ENCODE measurements at places on chromosomes 5 and 9.

GRCh38 chr5:168085261-168086031 is 206.0 kb upstream of the WWC1 start:
- H3K27me3 ChIP-seq = no peaks in the 10 kb centered on the region
- no peak for DNase-seq
- no peak overlapping the region for H3K4me3 ChIP-seq
- H3K36me3 ChIP-seq = no peaks in the 10 kb centered on the region
- H3K27ac ChIP-seq = no peak overlapping the region
- H3K4me1 ChIP-seq = peaks cover 13% of the 10 kb centered on the region

DNA sequence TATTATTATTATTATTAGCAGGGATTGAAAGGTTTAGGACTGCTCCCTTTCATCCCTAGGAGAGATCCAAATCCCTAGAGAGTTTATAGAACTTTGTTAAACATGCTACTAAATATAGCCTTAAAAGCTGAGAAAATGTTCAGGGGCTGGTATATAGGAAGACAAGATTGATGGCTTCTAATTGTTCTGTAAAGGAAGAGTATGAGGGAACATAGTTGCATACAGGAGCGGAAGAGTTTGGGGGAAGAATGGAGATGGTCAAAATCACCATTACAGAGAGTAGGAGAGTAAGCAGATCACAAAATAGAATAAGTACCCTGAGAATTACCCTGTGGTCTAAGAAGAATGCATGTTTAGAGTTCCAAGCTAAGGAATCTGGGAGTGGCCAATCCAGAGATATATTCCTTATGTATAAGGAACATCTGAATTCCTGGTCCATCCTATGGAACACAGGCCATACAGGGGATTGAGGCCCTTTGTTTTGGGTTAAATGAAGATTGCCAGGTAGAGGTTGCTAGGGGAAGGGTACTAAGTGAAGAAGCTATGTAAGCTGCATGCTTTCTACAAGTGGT is 158.0 kb upstream of the APC start:
- H3K36me3 ChIP-seq = no peaks in the 10 kb centered on the region
- no peaks in the 10 kb centered on the region for H3K4me1 ChIP-seq
- no peak overlapping the region for H3K4me3 ChIP-seq
- no peaks in the 10 kb centered on the region for H3K27me3 ChIP-seq
- no peak overlapping the region for H3K27ac ChIP-seq

DNA sequence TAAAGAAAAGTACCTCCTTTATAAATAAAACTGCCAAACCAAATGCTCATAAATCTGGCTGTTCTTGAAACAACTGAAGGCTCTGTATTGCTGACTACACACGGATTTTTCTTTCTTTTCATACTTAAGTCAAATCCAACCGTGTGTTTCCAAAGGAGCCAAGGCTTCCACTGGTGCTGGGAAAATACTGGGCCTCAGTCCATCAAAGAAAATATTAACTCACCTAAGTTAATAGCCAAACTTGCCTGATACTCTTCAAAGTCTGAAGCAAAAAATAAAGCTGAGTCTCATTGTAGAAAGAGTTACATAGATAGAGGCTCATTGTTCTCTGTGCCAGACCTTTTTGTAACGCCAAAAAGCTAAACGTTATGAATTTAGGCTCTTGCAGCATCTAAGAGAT is 350.4 kb upstream of the CDH9 start:
- DNase-seq = no peak
- H3K27me3 ChIP-seq = no peaks in the 10 kb centered on the region
- H3K4me1 ChIP-seq = no peaks in the 10 kb centered on the region
- no peak overlapping the region for H3K27ac ChIP-seq
- H3K36me3 ChIP-seq = no peaks in the 10 kb centered on the region

- no peak overlapping the region for H3K4me3 ChIP-seq
- no peak for DNase-seq
- H3K36me3 ChIP-seq = no peaks in the 10 kb centered on the region
- H3K4me1 ChIP-seq = no peaks in the 10 kb centered on the region
Observed at GRCh38 chr5:135502836-135503520, 32.8 kb downstream of the NEUROG1 start.

GRCh38 chr5:171647043-171647903 is 138.3 kb upstream of the SMIM23 start:
- no peaks in the 10 kb centered on the region for H3K4me1 ChIP-seq
- no peaks in the 10 kb centered on the region for H3K36me3 ChIP-seq
- no peak overlapping the region for H3K27ac ChIP-seq
- peaks cover 69% of the 10 kb centered on the region for H3K27me3 ChIP-seq
- DNase-seq = no peak

DNA sequence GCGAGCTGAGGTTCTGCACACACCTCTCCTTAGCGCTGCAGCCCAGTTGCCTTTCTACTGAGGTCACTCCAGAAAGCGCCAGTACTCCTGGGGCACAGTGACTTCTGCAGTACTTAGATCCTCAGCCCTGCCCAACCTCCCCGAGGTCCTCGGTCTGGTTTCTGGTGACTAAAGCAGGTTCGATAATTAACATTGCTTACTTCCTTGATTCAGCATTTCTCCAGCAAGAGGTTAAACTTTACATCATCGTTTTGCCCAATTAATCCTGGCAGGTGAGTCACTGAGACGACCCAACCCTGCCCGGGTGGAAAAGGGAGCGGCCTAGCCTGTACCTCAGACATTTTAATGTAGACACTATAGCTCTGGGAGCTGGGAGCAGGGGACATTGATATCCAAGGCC is 77.6 kb downstream of the PLAC8L1 start:
- DNase-seq = peak; percentile 57
- no peak overlapping the region for H3K4me3 ChIP-seq
- no peaks in the 10 kb centered on the region for H3K27me3 ChIP-seq
- H3K4me1 ChIP-seq = no peaks in the 10 kb centered on the region

- no peaks in the 10 kb centered on the region for H3K36me3 ChIP-seq
- peak within 1 kb of the TSS; percentile 83 for H3K4me3 ChIP-seq
- DNase-seq = no peak
- no peaks in the 10 kb centered on the region for H3K27me3 ChIP-seq
- peak within 1 kb of the TSS; percentile 85 for H3K27ac ChIP-seq
- peaks cover 60% of the 10 kb centered on the region for H3K4me1 ChIP-seq
Observed at GRCh38 chr9:69173891-69174615, at the start of gene TJP2. Gene TJP2, plus strand, starts transcription at chr9:69174277. Its CDS starts 96 bp downstream, at chr9:69174373.

- H3K36me3 ChIP-seq = peaks cover 15% of the 10 kb centered on the region
- H3K4me3 ChIP-seq = no peak overlapping the region
- no peak for DNase-seq
- no peaks in the 10 kb centered on the region for H3K4me1 ChIP-seq
- H3K27ac ChIP-seq = no peak overlapping the region
- H3K27me3 ChIP-seq = no peaks in the 10 kb centered on the region
Observed at GRCh38 chr9:135809166-135809565, 98.2 kb downstream of the CAMSAP1 start.

DNA sequence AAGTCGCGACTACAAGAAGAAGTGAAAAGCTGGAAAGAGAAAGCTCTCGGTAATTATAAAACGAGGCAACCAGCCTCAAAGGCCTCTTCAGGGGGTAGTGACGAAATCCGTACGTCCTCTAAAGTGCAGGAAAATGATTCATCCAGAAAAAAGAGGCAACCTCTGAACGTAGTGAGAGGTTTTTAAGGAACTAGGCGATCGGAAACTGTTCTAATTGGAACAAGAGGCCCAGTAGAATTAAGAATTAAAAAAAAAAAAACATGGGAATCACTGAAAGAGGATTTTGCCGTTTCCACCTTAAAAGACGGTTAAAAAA is 1.0 kb downstream of the CSNK1A1 start:
- H3K4me1 ChIP-seq = peaks cover 47% of the 10 kb centered on the region
- no peaks in the 10 kb centered on the region for H3K27me3 ChIP-seq
- H3K27ac ChIP-seq = peak overlapping the region; percentile 99
- H3K36me3 ChIP-seq = peaks cover 8% of the 10 kb centered on the region
